Astrocyte (in vitro differentiated cells and primary cell): ENCODE measurements at places on chromosomes 1 and 21. TPM values are rescaled to one million over a fixed set of nuclear protein-coding genes. Genes with fewer than 3 reads are reported as not detected.
A peak's percentile ranks its signal among the peaks of the same experiment; 100 is the strongest.

CDC20 gene
- 7.0 and 14.5 TPM in 2 replicates for total RNA-seq

DNA sequence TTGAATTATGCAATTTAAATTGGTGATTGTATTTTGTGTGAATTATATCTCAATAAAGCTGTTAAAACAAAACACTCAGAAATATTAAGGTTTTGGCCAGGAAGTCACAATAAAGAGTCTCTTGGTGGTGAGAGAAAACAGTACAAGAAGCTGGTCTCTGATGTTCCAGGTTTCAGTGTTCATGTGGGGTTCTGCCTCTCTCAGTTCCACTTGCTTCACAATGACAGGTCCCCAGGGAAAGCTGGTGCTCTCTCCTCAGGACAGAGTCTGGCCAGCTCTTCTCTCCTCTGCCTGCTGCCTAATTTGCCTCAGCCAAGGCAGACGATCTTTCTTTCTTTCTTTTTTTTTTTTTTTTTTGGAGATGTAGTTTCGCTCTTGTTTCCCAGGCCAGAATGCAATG, 342.9 kb upstream of the PLXNA2 start:
- H3K4me1 ChIP-seq, result no peaks in the 10 kb centered on the region
- H3K27me3 ChIP-seq, result no peaks in the 10 kb centered on the region
- no peaks in the 10 kb centered on the region for H3K36me3 ChIP-seq
- no peak overlapping the region for H3K27ac ChIP-seq
- H3K4me3 ChIP-seq, result no peak overlapping the region

ZFP69 gene
- 1.4 and 1.8 TPM in 2 replicates for total RNA-seq

G0S2 gene
- total RNA-seq, result 5.9 and 15.1 TPM in 2 replicates

LGR6 gene
- total RNA-seq, result 0.27 and 0.48 TPM in 2 replicates

- DNase-seq, result no peak
- no peaks in the 10 kb centered on the region for H3K4me1 ChIP-seq
- no peaks in the 10 kb centered on the region for H3K36me3 ChIP-seq
- H3K27me3 ChIP-seq, result no peaks in the 10 kb centered on the region
- no peak overlapping the region for H3K27ac ChIP-seq
Measured at GRCh38 chr1:220776254-220776653, 10.5 kb upstream of the MTARC1 start.

DNA sequence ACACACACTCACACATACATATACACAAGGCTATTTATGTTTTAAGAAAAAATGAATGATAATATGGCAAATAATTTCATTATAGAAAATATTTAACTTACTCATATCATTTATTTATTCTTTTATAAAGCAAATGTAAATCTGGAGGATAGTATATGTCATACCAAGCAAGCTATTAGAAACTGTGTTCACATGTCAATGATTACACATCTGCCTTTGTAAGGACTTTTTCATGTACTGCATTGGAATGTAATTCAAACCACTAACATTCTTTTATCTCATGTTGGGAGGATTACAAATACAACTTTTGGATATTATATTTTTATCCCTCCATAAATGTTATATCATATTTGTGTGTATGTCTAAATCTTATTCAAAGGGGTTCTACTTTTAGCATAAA, 1887.4 kb downstream of the NCAM2 start:
- DNase-seq, result no peak
- H3K27me3 ChIP-seq, result no peaks in the 10 kb centered on the region
- H3K4me3 ChIP-seq, result no peak overlapping the region
- H3K36me3 ChIP-seq, result no peaks in the 10 kb centered on the region
- no peak overlapping the region for H3K27ac ChIP-seq
- no peaks in the 10 kb centered on the region for H3K4me1 ChIP-seq

DNA sequence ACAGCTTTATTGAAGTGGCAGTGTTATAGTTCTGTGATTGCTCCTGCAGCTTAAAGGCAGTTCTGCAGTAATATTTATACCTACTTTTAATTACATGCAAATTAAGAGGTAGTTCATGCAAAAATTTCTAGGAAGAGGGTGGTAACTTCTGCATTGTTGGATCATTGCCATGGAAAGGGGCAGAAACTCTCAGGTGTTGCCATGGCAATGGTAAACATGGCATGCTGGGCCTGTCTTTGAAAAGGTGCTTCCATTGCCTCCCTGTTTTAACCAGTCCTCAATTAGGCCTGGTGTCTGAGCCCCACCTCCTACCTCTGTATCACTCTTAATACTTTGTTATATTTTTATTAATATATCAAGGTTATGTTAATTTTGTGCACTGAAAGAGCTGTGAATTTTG, 104.7 kb downstream of the DISC1 start:
- H3K4me3 ChIP-seq, result no peak overlapping the region
- no peaks in the 10 kb centered on the region for H3K36me3 ChIP-seq
- no peak overlapping the region for H3K27ac ChIP-seq
- H3K27me3 ChIP-seq, result no peaks in the 10 kb centered on the region
- no peaks in the 10 kb centered on the region for H3K4me1 ChIP-seq
- no peak for DNase-seq

- no peaks in the 10 kb centered on the region for H3K4me1 ChIP-seq
- H3K36me3 ChIP-seq, result no peaks in the 10 kb centered on the region
- peak; percentile 13 for DNase-seq
- H3K27me3 ChIP-seq, result no peaks in the 10 kb centered on the region
- no peak overlapping the region for H3K4me3 ChIP-seq
- no peak overlapping the region for H3K27ac ChIP-seq
Measured at GRCh38 chr21:21018821-21019220, 20.6 kb downstream of the NCAM2 start.

- H3K36me3 ChIP-seq, result no peaks in the 10 kb centered on the region
- no peak overlapping the region for H3K27ac ChIP-seq
- peaks cover 7% of the 10 kb centered on the region for H3K4me1 ChIP-seq
- H3K27me3 ChIP-seq, result peaks cover 2% of the 10 kb centered on the region
Measured at GRCh38 chr21:38159355-38159754, 97.4 kb upstream of the KCNJ15 start.

INAVA gene
- total RNA-seq, result 9.5 and 10.3 TPM in 2 replicates

- no peaks in the 10 kb centered on the region for H3K36me3 ChIP-seq
- no peak overlapping the region for H3K4me3 ChIP-seq
Measured at GRCh38 chr21:32979598-32980268, 46.0 kb upstream of the OLIG2 start.

FAM229A gene
- total RNA-seq, result 3.5 and 4.2 TPM in 2 replicates

CGN gene
- 8.8 and 8.9 TPM in 2 replicates for total RNA-seq

GRCh38 chr1:19405195-19405760, 80.1 kb downstream of the CAPZB start:
- DNase-seq, result no peak
- no peaks in the 10 kb centered on the region for H3K27me3 ChIP-seq
- H3K36me3 ChIP-seq, result no peaks in the 10 kb centered on the region
- no peak overlapping the region for H3K27ac ChIP-seq

DNA sequence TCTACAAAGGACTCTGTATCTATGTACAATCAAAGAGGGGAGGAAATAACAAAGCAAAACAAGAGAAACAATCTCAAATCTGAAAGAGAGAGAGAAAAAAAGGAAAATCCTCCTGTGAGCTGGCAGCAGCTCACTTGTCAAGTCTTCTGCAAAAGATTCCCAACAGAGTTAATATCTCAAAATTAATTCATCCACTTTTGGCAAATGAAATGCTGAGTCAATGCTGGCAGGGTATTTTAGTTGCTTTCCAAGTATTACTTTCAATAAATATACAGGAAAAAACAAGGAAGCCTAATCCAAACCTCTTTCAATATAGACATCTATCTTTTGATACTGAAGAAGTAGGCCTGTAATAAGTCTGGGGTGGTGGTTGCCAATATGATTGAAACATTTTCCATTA, 613.9 kb upstream of the NEGR1 start:
- no peak for DNase-seq
- no peaks in the 10 kb centered on the region for H3K27me3 ChIP-seq
- no peaks in the 10 kb centered on the region for H3K4me1 ChIP-seq
- H3K36me3 ChIP-seq, result no peaks in the 10 kb centered on the region

GRCh38 chr21:17393413-17393812, 119.4 kb upstream of the CXADR start:
- no peaks in the 10 kb centered on the region for H3K36me3 ChIP-seq
- no peak overlapping the region for H3K27ac ChIP-seq
- no peaks in the 10 kb centered on the region for H3K4me1 ChIP-seq
- H3K4me3 ChIP-seq, result no peak overlapping the region
- no peak for DNase-seq
- H3K27me3 ChIP-seq, result no peaks in the 10 kb centered on the region

GRCh38 chr21:28485301-28486022, 507.2 kb downstream of the LTN1 start:
- peak overlapping the region; percentile 25 for H3K27ac ChIP-seq
- peaks cover 2% of the 10 kb centered on the region for H3K4me1 ChIP-seq
- H3K36me3 ChIP-seq, result no peaks in the 10 kb centered on the region
- no peak overlapping the region for H3K4me3 ChIP-seq
- DNase-seq, result peak; percentile 81

DNA sequence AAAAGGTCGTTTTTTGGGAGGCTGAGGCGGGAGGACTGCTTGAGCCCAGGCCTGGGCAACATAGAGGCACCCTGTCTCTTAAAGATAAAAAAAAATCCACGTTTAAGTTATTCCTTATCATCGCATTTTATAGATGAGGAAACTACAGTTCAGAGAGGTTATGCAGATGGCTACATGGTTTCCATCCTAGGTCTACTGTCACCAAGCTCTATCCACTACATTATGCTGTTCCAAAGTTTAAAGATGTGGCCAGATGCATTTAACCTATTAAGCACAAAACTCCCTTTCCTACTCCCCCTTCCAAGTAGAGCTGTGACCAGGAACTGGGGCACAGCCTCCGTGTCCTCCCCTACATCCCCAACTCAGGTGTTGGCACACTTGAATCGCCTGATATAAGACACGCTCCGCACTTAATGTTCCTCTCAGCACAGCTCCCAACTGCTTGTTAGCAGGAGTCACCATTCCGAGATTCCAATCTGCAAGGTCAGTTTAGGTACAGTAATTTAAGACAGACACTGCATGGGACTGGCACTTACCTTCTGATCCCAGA, 1.3 kb downstream of the TAF5L start:
- peaks cover 18% of the 10 kb centered on the region for H3K4me1 ChIP-seq
- peak overlapping the region; percentile 78 for H3K4me3 ChIP-seq
- no peak for DNase-seq
- no peak overlapping the region for H3K27ac ChIP-seq
- H3K27me3 ChIP-seq, result no peaks in the 10 kb centered on the region
